ENCODE measurements at places on chromosomes 4 and X.

- peak; percentile 50 for DNase-seq
Measured at GRCh38 chr4:75895744-75896314, 6.4 kb downstream of the PPEF2 start.

DNA sequence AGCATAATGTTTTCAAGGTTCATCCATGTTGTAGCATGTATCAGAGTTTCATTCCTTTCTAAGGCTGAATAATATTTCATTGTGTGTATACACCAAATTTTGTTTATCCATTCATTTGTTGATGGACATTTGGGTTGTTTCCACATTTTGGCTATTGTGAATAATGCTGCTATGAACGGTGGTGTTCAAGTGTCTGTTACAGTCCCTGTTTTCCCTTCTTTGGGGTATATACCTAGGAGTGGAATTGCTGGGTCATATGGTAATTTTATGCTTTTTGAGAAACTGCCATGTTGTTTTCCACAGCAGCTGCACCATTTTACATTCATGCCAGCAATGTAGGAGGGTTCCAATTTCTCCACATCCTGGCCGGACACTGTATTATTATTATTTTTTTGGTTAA, 3.4 kb upstream of the USP9X start:
- no peak for DNase-seq

DNA sequence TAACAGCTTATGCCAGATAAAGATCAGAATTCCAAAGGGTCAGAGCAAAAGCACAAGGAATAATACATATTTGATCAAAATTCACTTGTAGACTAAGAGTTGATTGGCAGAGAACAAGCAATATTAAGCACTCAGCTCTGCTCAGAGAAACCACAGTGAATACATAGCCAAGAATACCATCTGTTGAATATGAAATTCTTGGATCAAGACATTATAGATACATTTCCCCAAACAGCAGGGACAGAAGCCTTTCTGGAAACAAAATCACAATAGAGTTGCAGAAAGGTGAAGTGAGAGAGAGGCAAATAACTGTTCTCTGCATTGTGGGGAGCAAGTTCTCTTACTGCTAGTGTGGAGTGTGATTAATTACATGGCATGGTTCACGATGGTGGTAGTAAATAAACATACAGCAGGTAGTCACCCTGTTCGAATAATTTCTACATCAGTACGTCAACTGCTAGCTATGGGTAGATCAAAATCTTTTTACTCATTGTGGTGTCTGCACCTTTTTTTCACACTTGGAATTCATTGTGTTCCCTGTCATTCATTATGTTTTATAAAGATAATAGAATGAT, 366.7 kb downstream of the PCDH7 start:
- DNase-seq: no peak

DNA sequence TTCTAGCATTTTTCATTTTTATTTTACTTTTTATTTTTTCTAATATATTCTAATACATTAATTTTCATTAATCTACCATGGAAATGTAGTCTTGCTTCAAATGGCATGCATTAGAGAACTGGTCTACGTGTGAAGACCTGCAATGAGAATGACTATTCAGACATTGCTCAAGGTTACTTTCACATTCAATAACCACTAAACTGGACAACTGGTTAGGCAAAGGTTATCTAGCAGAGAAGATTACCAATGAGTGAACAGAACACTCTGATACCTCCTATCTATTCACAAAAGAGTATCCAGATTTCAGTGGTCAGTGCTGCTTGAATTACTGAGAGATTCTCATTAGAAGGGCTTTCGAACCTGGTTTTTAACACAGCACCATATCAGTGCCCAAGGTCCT, 58.9 kb upstream of the ARHGAP24 start:
- DNase-seq: no peak

GRCh38 chr4:14769993-14770392, 232.3 kb upstream of the CPEB2 start:
- DNase-seq: no peak

DNA sequence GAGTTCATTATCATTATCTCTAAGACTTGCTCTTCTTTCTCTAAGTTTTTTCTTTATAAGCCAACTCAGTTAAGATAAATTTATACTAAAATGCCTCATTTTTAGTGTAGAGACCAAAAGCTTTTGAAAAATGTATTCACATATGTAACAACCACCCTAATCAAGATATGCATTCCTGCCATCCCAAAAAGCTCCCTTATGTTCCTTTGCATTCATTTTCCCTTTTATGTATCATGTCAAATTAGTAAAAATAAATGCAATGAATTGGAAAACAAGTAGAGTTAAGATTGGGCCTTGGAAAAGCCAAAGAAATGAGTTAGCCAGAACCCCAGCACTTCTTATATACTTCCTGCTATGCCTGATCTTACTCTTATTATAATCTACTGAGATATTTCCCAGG, 62.2 kb downstream of the NPY2R start:
- DNase-seq: no peak

- DNase-seq: no peak
Measured at GRCh38 chr4:88318751-88319350, 34.5 kb upstream of the PPM1K start.

- DNase-seq: peak; percentile 26
Measured at GRCh38 chr4:20418861-20419451, 167.3 kb downstream of the SLIT2 start.

- no peak for DNase-seq
Measured at GRCh38 chr4:38368613-38369012, 295.4 kb upstream of the KLF3 start.

- DNase-seq: no peak
Measured at GRCh38 chrX:108312011-108312410, 126.2 kb downstream of the COL4A6 start.

- no peak for DNase-seq
Measured at GRCh38 chrX:39936886-39937770, 160.6 kb downstream of the BCOR start.

- DNase-seq: no peak
Measured at GRCh38 chrX:71930298-71930697, 19.7 kb downstream of the NHSL2 start.

- DNase-seq: no peak
Measured at GRCh38 chrX:108494406-108495090, 54.9 kb downstream of the COL4A5 start.

GRCh38 chr4:184722798-184723197, 11.1 kb downstream of the CENPU start:
- peak; percentile 57 for DNase-seq

- no peak for DNase-seq
Measured at GRCh38 chr4:151248519-151248918, 28.4 kb upstream of the PRSS48 start.

- DNase-seq: no peak
Measured at GRCh38 chr4:46975812-46976553, 17.4 kb downstream of the GABRA4 start.

DNA sequence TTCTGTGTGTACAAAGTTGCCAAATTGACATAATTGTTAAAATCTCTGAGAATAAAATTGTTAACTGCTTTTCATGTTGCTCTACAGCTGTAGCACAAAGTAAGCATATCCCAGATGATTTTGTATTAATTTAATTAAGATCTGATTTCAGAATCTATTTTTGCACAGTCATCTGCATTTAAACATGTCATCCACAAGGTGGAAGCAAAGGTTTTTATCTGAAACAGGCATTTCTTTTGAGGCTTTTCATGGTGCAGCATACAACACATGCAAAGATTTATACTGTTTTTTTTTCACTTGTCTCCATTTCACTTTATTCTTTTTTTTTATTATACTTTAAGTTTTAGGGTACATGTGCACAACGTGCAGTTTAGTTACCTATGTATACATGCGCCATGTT, 51.2 kb downstream of the GC start:
- DNase-seq: no peak

DNA sequence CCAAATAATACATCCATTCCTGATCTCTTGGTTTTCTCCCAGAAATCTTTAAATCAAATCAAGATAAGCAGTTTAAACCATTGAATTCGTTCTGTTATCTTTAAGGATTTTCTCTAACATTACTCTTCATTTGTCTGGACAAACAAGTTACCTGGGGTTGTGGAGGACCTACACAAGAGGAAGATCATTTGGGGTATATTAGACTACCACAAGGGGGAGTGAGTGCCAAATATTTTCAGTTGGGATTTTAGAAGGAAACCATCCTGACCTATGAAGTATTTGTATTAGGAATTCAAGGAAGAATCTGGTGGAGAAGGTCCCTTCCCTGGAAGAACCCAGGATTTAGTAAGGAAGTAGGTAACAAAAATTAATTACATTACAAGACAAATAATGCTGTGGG, 12.0 kb upstream of the DCHS2 start:
- peak; percentile 6 for DNase-seq

DNA sequence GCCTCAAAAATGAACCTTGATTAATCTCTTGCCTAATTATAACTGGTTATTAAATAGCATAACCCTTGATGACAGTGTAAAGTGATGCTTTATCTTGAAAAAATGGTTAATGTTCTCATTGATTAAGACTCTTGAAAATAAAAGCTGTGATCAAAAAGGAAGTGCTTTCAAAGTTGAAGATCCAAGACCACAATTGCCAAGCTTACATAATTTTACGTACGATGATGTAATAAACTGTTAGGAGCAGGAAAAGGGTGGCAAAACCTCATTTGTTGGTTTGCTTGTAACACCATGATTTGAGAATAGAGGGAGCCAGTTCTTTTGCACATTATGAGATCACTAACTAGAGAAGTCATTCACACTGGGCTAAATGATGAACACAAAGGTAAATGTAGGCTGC, 322.2 kb downstream of the ADGRL3 start:
- DNase-seq: no peak

GRCh38 chrX:108584617-108585211, 145.1 kb downstream of the COL4A5 start:
- no peak for DNase-seq

GRCh38 chr4:151202851-151203455, 74.0 kb upstream of the PRSS48 start:
- DNase-seq: no peak

DNA sequence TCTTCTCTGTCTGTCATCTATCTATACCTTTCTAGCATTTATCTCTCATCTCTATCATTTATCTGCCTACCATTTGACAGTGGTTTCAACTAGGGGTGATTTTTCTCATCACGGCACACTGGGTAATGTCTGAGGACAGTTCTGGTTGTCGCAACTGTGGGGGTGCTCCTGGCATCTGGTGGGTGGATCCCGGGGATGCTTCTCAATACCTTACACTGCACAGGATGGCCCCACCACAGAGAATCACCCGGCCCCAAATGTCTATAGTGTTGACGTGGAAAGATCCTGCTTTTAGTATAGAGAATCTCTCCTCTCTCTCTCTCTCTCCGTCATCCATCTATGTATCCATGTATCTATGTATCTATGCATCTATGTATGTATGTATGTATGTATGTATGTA, 7.2 kb downstream of the P2RY8 start:
- no peak for DNase-seq

DNA sequence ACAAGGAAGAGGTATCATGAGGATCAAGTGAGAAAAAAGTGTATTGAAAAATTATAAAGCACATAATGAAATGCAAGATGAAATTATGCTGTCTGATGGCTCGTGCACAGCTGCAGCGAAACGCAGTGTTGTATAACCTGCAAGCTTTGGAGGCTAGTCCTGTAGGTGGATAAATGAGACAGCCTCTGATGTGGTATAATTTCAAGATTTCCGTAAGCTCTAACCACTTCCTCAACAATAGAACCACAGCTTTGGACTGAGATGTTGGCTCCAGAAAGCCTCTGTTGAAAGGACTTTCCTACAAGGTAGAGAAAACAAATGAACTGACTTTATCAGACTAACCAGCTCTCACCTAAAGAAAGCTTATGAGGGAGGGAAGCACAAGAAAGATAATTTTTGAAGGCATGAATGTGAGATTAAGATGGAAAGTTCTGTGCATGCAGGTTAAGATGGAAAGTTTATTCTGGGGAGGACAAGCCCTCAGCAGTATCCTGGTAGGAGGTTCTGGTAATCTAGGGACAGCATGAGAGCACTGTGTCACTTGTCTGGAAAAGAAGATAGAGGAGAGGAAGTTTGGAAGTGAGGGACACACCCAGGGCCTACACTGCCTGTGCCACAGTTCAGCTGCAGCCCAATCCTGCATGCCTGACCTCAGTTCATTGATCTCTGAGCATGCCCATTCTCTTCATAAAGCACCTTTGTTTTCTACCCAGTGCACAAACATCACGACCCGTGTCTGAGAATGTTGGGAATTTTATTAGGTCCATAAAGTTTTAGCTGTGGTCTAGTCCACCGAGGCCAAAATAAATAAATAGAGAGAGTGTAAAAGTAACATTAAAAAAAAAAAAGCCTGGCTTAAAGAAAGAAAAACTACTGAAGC, 161.5 kb upstream of the SFRP2 start:
- DNase-seq: no peak

DNA sequence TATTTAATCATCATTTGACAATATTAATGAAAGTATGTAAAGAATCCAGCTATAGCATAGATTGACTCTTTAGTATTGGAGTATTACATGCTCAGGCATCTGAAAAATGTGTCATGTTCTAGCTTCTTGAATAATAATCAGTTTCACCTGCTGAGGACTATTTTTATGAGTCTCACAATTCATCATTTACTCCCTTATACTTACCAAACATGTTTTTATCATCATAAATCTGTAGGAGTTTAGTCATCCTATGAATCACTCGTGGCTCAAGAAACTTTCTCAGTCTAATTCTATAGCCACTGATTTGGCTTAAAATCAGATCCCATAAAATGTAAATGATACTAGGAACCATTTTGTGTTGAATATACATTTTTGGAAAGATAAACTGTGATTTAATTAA, 1616.1 kb downstream of the C4orf33 start:
- DNase-seq: no peak

GRCh38 chr4:188032583-188032982, 37.0 kb downstream of the ZFP42 start:
- DNase-seq: no peak

GRCh38 chr4:138494931-138495330, 252.8 kb upstream of the SLC7A11 start:
- DNase-seq: no peak

DNA sequence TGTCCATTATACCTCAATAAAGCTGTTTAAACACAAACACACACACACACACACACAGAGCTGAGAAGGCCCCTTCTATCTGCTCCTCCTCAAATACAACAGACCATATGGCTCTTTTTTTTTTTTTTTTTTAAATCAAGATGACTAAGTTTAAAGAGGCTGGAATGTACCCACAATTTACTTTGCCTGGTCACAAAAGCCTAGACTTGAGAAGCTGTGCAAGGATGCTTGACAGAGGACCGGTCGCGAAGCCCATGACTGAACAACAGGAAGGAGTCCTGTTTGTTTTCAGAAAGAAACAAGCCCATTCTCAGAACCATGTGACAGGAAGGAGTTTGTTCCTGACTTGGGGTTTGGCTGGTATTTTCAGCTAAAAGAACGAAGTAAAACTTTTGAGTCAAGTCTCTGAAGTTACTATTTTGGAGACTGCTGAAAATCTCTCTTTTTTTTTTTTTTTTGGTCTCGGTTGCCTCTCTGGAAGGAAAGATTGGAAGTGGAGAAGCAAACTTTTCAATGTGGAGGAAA, 650.9 kb upstream of the TENM3 start:
- no peak for DNase-seq

DNA sequence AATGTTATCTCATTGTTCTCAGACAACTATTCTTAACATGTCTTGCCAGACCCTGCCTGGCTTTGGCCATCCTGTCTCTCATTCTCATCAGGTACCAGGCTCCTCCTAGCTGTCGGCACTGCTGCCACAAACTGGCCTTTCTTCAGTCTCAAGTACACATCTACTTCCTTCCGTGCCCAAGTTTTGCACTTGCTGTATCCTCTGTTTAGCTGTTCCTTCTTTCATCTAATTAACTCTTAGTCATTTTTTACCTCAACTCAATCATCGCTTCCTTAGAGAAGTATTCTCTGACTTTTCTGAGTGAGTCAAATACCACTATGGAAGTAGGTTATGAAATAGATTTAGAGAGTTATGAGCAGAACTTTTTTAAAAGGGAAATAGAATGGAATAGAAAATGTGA, 19.7 kb downstream of the CXCL3 start:
- no peak for DNase-seq

All from hematopoietic multipotent progenitor cell treated with erythropoietin and hydrocortisone succinate and interleukin-3 and kit ligand, for 17 days (in vitro differentiated cells).